ENCODE measurements at places on chromosomes 12 and 14. TPM values are rescaled to one million over a fixed set of nuclear protein-coding genes. Genes with fewer than 3 reads are reported as not detected.

- DNase-seq = no peak
Measured at GRCh38 chr12:81329085-81329484, 251.2 kb downstream of the ACSS3 start.

GRCh38 chr12:129053232-129053631 lies 200.0 kb downstream of the GLT1D1 start:
- no peak for DNase-seq

Gene GLI1
- polyA plus RNA-seq = 17.5 TPM

Gene KCNMB4
- polyA plus RNA-seq = 12.3 TPM

Gene PZP
- 0.27 TPM for polyA plus RNA-seq

Gene LGMN
- 97.1 TPM for polyA plus RNA-seq

Gene PPP1R13B
- 13.7 TPM for polyA plus RNA-seq

All from muscle of back (tissue), 13 donors.